ENCODE measurements at places on chromosomes 11 and 22.

DNA sequence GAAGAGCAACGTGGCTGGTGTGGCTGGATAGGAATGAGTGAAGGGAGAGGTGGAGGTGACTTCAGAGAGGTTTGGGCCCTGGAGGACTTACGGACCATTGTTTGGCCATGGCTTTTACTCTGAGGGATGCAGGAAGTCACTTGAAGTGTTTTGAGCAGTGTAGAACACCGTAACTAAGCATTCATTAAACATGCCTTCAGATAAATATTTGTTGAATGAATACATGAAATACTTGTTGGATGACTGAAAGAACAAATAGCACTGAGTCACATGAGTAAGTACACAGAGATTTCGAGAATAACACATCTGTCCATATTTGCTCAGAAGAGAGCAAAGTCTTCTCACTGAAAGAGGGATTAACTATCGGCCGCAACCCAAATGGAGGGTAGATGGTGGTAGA is 182.7 kb upstream of the SNX19 start:
- no peak for DNase-seq

GRCh38 chr11:65498042-65498726 is 661 bp upstream of the MALAT1 start:
- peak; percentile 31 for DNase-seq

DNA sequence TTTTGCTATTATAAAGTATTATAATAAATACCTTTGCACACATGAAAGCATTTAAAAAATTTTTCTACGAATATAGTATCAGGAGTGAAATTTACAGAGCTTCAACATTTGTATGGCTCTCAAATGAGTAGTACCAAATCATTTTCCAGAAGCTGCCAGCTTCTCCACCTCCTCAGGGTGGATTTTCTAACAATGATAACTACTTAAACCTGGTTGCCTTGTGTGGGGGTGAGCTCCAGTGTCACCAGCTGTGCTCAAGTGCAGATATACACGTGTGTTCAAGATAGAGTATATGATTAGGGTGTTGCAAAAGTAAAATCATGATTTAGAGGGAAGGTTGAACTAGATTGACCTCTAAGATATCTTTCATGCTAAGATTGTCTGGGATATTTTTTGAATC is 48.2 kb downstream of the HORMAD2 start:
- DNase-seq, result no peak

- peak; percentile 11 for DNase-seq
Observed at GRCh38 chr11:37371346-37371970, 773.4 kb upstream of the RAG2 start.

DNA sequence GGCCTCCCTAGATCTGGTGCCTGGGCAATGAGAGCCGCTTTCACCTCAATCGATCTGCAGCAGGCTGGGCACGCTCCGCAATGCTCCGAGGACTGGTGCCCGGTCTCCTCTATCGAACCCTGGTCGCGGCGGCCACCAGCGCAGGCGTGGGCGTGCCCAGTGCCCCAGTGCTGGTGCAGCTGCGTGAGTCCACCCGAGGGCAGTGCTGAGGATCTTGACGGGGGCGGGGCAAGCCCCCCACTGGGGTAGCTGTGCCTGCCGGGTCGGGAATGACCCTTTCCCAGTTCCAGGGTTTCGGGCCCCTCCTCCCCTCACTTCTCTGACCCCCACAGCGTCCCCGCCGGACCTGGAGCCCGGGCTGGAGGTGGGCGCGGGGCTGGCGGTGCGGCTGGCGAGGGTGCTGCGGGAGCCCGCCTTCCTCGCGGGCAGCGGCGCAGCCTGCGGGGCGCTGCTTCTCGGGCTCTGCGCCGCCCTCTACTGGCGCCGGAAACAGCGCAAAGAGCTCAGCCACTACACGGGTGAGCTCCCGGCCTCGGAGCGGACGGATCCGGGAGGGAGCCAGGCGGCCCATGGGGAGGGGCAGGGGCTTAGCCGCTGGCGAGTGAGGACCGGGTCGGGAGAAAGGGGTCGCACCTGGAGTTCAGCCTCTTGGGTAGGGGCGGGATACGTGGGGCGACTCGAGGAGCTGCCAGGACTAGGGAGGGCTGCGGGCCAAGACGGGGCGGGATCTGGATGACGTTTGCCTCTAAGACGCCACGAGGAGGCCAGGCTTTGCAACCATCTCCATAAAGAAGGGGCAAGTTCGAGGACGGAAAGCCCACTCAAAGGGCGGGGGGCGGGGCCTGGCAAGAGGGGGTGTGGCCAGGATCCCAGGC is 10.9 kb downstream of the ROBO3 start:
- peak; percentile 41 for DNase-seq

- DNase-seq, result no peak
Observed at GRCh38 chr11:121887569-121887968, 228.4 kb downstream of the BLID start.

- DNase-seq, result no peak
Observed at GRCh38 chr11:64475145-64475544, 115.9 kb upstream of the SLC22A12 start.

- DNase-seq, result no peak
Observed at GRCh38 chr11:60825118-60825517, 16.8 kb upstream of the CCDC86 start.

DNA sequence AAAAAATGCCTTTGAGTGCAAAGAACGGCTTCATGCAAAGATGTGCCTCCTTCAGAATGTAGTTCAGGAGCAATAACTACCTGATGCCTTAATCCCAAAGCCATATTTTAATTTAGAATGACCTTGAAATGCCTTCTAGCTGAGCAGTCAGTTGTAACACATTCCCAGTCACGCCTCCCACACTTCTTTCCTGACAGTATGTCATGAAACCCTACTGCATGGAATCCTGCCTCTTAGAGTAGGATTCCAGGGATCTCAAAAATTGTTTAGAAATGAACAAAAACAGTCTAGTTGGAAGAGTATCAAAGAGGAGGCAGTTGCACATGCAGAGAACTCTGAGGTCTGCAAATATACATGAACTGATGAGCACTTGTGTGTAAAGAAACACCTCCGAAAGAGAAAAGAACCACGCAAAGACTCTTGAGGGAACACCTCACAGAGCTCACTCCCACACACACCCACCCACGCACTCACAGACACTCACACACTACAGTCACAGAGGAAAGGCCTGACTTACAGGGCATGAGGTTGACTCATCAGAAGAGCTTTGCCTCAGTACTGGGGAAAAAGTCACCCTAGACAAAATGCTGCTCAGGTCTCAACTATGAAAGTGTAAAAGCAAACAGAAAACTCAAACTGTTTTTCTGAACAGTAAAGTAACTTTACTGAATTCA is 77.4 kb downstream of the GGTLC2 start:
- DNase-seq, result peak; percentile 34

DNA sequence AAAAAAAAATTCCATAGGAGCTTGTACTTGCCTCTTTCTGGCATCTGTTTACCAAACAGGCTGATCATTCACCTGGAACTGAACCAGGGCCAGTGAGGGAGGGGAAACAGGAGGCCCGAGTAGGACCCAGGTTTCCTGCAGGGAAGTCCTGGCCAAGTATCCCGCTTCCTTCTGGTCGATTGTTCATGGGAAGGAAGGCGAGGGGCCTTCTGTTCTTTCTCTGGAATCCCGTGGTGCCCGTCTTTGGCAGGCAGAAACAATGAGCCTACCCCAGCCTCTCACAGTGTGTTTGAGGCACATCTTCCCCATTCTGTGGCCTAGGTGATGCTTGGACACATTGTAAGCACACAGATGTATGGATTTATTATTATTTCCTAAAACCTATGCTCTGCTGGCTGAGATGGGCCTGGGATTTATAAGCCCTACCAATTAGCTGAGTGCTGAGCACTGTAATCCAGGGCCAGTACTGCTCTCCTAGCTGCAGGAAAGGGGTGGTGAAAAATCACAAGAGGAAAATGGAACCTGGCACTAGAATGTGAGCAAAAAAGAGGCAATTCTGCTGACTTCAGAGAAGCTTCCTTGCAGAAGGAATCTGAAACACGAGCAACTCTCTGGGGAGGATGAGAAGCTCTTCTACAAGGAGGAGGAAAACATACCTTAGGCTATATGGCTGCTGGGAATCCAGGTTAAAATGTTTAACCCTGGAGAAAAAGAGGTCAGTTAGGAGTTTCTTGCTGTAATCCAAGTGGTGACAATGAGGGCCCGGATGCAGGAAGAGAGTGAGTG is 53.5 kb downstream of the PRR5L start:
- DNase-seq, result no peak

GRCh38 chr22:42918500-42918899 is 61.4 kb upstream of the ARFGAP3 start:
- DNase-seq, result no peak

- no peak for DNase-seq
Observed at GRCh38 chr11:74784234-74784633, 35.6 kb downstream of the RNF169 start.

- no peak for DNase-seq
Observed at GRCh38 chr11:131857246-131857645, 486.8 kb downstream of the NTM start.

- DNase-seq, result no peak
Observed at GRCh38 chr11:66076561-66076960, 6.5 kb downstream of the PACS1 start.

- DNase-seq, result no peak
Observed at GRCh38 chr11:116278076-116278475, 494.7 kb downstream of the BUD13 start.
